ENCODE measurements at places on chromosomes 5 and 9.

DNA sequence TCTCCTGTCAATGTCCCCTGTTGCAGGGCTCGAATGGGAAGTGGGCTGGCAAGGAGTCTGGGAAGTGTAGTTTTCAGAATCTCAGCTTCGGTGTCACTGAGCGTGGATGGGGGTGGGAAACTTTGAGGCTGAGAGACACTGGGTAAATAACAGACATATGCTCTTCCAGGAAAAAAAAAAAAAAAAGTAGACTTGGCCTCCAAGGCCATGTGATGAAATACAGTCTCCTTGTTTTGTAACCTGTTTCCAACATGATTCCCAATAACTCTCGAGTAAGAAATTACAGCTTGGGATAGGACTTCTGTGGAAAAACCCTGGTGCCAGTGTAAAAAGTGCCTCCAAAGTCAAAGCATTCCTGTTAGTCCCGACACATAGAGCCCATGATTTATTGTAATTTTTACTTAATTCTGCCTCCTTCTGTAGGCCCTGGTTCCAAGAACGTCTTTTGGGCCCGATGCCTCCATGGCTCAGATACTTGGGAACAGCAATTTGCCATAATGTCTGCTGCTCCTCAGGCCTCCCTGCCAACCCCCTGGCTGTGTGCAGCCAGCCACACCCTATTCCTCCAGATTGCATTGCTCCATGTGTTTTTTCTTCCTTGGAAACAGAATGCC, 119.5 kb upstream of the TNC start:
- DNase-seq: no peak

- DNase-seq: no peak
These were observed 6.6 kb upstream of the N4BP3 start for GRCh38 chr5:178106556-178107239.

GRCh38 chr5:6220346-6221088, 157.8 kb downstream of the MED10 start:
- DNase-seq: no peak

DNA sequence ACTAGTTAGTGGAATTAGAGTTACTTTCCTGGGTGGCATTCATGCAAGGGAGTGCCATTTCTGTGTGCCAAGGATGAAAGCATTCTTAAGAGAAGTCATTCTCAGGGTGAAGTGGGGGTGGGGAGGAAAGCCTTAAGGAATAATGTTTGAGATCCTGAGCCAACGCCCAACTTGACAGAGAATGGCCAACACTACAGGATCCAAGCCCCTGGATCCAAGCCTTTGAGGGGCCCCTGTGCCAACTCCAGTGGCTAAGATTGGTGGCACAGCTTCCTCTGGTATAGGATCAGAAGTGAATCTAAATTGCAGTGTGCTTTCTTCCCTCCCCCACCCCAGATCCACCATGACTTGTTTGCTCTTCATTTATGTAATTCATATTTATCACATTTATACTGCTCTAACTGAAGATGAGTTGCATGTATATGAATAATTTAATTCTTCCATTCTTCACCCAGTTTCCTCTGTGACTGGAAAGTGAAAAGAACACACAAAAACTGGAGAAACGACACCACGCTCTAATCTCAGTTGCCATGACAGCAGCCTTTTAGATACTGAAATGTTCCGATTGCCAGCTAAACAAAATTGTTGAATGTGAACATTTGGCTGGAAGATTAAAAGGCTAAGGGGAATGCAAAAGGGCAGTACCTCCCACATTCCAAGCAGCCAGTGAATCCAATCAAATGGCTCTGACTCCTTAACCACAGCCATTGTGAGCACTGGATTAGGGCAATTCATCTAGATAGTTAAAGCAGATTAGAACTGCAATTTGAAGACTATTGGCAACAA, 4.5 kb downstream of the ZNF608 start:
- no peak for DNase-seq

- DNase-seq: peak; percentile 33
These were observed 35.9 kb upstream of the ARSB start for GRCh38 chr5:79020861-79021561.

GRCh38 chr9:96436063-96436455, 13.9 kb upstream of the HABP4 start:
- DNase-seq: no peak

DNA sequence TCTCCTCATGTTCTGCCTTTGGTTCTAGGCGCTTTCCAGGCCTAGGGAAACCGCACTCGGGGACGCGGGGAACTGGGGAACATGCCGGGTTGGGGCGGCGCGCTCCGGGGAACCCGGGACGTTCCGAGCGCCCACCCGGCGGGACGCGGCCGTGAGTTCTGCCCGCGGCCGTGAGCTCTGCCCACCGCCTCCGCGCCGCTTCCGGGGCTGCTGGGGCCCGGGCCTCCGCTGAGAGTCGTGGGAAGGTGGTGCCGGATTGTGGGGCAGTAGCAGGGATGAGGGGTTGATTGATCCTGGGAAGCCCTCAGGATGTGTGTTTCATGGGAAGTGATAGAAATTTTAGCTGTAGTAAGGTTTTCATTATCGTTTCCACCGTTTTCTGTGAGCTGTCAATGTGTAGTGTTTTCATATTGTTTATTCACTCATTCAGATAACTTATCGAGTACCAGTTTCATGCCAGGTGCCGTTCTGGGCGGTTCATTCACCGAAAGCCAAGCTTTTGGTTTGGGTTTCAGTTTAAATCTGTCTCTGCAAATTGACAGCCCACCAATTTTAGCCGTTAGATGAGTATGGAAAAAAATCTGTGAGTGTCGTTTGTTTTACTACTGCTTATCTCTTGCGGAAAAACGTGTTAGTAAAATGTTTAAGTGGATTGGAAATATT, 657 bp downstream of the MTRR start:
- peak; percentile 63 for DNase-seq

- DNase-seq: no peak
These were observed 89.8 kb downstream of the PIK3R1 start for GRCh38 chr5:68305223-68305870.

GRCh38 chr9:129037767-129038098, 1.3 kb downstream of the MIGA2 start:
- no peak for DNase-seq

DNA sequence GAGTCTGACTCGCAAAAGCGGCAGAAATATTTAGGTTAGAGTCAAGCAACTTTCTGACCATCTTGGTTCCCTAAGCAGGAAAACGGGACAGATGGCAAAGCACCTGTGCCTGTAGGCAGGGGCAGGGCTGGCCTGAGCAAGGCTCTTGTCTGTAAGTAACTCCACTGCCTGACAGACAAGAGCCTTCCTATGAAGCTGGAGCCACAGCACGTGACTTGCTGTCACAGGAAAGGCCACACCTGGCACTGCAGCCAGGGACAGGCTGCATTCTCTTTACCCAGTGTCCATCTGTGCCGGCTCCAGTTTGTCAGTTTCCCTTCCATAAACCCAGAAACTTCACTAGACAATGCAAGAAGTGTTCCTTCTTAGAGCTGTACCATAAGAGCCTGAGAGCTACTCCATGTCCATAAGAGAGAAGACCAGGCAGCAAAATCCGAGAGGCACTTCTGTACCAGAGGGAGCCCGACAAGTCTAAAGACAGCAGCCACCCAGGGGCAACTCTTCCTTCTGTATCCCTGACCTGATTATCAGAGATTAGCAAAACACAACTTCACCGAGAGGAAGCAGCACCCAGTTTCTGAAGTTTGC, 78.1 kb downstream of the GPR21 start:
- DNase-seq: no peak

DNA sequence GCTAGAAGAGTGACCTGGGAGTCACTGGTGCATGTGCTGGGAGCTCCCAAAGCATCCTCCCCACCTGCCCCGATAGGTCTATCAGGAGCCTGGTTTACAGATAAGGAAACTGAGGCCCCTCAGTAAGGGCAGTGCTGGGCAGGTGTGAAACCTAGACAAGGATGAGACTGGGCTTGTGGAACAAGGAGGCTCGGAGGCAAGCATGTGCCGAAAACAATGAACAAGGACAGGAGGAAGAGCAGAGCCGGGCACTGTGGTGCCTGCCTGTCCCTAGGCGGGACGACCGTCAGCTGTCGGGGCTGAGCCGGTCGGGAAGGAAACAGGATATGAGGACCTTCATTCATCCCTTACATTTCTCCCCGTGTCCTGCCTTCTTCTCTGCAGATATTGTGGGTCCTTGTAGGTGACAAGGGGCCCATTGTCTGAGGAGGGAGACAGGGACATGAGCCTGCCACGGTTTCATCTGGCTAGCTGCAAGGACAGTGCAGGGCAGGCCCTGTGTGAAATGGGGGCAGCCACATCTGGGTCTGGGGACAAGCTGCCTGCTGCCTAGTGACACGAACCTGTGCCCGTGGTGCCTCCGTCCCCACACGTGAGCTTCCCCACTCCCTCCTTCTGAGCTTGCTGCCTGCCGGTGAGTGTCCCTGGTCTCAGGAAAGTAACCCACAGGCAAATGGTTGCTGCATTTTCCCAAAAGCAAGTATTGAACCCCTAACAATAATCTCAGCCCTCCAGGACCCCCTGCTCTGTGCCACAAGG, 18.6 kb downstream of the FGD3 start:
- no peak for DNase-seq

DNA sequence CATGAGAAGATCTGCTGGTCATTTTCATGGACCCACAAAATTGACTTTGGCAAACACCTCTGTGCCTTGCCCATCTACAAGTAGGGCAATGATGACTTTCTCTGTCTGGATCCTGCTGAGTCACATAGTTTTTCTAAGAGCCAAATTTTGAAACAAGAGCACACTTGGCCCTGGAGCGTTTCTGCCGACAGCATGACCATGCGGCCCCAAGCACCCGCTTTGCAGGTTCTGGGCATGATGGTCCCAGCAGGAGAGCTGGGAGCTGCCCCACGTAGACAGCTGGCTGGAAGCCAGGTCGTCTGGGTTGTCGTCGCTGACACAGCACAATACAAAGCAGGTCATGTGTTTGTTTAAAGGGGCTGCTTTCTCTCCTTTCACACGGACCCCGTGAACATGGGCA, 159.8 kb downstream of the SYK start:
- no peak for DNase-seq

- DNase-seq: no peak
These were observed 155.6 kb downstream of the ARHGAP26 start for GRCh38 chr5:142925795-142926194.

GRCh38 chr5:171081319-171081718, 219.5 kb downstream of the RANBP17 start:
- DNase-seq: no peak

DNA sequence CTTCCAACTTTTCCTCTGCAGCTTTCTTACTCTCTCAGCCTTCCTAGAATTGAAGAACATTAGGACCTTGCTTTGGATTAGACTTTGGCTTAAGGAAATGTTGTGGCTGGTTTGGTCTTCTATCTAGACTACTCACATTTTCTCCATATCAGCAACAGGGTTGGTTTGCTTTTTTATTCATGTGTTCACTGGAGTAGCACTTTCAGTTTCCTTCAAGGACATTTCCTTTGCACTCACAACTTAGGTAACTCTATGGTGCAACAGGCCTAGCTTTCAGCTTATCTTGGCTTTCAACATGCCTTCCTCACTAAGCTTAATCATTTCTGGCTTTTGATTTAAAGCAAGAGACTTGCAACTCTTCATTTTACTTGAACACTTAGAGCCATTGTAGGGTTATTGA, 153.1 kb downstream of the CCDC192 start:
- no peak for DNase-seq

DNA sequence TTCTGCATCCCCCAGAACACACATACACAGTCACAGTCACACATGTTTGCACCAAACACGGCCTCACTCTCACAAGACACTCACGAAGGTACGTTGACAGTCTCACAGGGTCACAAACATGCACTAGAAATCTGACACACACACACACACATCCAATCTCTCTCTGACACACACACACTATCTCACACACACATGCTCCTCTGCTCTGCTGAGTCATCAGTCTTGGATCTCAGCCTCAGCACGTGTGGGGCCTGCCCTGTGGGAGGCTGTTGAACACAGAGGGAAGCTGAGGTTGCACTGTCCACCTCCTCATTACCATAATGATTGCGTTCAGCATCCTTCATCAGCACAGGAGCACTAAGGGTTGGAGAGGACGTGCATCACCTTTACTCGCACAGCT, 188.8 kb downstream of the MTRR start:
- DNase-seq: no peak
